ENCODE measurements at places on chromosomes 6 and 20.

DNA sequence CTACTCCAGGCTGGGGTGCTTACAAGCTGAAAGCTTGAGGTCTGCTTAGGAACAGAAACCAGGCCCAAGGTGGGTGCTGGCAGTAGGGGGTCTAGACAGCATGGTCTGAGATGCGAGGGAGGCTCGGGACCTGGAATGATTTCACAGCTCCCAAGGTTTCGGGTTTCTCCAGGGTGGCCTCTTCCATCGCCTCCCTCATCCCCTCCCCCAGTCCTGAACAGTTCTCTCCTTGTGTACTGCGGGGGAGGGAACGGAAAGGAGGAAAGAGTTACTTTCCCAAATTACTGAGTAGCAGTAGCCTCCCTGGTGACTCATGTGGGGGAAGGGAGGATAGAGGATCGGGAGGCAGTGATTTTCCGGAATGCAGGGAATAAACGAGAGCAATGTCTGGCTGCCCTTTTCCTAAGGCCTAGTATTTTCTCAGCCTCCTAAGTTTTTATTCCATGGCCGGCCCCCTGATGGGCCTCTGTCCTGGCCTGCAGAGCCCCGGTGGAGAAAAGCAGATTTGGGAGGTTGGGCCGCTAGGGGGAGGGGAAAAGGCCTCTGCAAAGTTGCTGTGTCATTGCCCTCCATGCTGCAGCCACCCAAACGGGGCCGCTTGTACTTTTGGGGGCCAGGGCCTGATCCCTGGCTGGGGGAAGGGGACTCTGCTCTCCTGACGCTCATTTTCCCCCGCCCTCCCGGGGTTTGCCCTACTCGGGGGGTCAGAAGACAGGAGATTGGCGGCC lies 1.5 kb downstream of the BRD2 start:
- DNase-seq, result peak; percentile 78

DNA sequence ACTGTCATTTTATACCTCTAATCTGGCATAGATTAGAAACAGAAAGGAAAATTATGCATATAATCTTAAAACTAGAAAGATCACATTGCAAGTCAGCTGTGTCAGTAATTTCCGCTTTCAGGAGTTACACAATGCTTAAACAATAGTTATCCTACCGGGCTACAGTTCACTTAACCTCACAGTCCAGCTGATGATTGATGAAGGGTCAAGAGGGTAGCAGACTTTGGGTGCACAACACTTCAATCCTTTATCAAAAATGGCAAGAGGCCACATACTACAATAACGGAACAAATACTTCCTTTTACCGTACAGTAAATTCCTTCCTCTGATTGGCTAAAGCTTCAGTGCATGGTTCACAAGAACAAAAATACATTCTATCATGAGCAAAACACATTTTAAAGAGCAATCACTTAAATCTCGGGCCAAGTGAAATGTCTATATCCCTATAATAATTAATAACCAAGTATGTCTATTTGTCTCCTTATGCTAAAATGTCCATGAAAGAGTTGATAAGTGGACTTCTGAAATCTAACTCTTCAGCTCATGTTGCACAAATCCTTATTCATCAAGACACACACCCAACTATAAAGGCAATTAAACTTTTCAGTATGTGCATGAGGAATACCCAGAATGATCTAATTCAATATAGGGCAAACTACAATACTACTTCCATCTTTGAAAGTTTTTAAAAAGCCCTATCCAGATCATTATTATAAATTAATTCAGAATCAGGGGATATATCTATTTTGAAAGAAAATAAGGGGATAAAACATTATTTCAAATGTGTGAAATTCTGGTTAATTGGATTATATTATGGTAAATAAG lies 76.8 kb downstream of the HIVEP2 start:
- DNase-seq, result no peak

- DNase-seq, result no peak
Measured at GRCh38 chr20:5372371-5372770, 55.6 kb upstream of the PROKR2 start.

DNA sequence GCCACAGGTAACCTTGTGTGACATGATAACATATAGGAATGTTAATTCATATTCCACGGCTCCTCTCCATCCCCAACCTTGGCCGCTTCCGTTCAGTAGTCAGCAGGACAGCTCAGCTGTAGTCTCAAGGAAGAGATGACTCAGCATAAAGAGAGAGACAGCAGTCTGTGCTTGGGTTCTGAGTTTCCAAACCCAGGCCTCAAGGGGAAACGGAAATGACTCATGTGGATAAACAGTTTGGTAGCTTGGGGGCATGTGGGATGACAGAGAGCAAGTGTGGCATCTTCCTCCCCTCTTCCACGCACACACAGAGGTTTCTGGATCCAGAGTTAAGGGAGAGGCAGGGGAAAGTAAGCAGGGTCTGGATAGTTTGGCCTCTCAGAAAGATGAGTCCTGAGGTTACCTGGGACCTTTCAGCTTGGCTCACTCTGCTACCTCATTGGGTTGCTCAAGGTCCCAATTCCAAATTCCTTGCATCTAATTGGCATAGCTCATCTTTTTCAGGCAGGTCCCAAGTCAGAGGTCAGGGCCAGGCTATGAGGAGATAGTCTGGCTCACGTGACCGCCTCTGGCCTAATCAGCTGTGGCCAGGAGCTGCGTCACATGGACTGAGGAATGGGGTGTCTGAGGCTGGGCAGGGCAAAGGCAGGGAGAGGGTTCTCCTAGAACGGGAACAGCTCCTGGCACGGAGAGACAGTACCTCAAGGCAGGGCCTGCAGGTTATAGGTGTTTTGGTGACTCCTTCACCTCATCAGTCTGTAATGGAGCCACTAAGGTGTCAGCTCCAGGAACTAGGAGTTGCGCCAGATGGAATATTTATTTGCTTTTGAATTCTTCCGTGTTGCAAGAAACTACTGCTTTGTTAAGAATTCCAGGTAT lies 36.5 kb upstream of the MLN start:
- peak; percentile 15 for DNase-seq

GRCh38 chr6:91082311-91082832 lies 495.5 kb upstream of the MAP3K7 start:
- DNase-seq, result no peak

GRCh38 chr6:34131326-34132290 lies 14.3 kb downstream of the GRM4 start:
- no peak for DNase-seq

- peak; percentile 75 for DNase-seq
Measured at GRCh38 chr6:30763618-30764489, 19.5 kb upstream of the IER3 start.

- peak; percentile 93 for DNase-seq
Measured at GRCh38 chr20:431012-431904, 23.2 kb downstream of the RBCK1 start.

- no peak for DNase-seq
Measured at GRCh38 chr20:14764511-14765369, 427.3 kb upstream of the FLRT3 start.

GRCh38 chr6:25287941-25288340 lies 8.8 kb downstream of the CARMIL1 start:
- DNase-seq, result no peak

GRCh38 chr6:87289571-87289970 lies 32.8 kb upstream of the SMIM8 start:
- DNase-seq, result no peak

GRCh38 chr20:25224941-25225340 lies 22.9 kb upstream of the PYGB start:
- DNase-seq, result no peak

- DNase-seq, result no peak
Measured at GRCh38 chr6:110841266-110841665, 26.0 kb upstream of the CDK19 start.

GRCh38 chr6:6986344-6986743 lies 121.4 kb upstream of the RREB1 start:
- DNase-seq, result no peak

GRCh38 chr20:50799176-50799889 lies 4.5 kb downstream of the BCAS4 start:
- no peak for DNase-seq

- no peak for DNase-seq
Measured at GRCh38 chr6:116373940-116374339, 3.2 kb downstream of the DSE start.

GRCh38 chr20:16189371-16189770 lies 383.9 kb downstream of the KIF16B start:
- DNase-seq, result peak; percentile 80

DNA sequence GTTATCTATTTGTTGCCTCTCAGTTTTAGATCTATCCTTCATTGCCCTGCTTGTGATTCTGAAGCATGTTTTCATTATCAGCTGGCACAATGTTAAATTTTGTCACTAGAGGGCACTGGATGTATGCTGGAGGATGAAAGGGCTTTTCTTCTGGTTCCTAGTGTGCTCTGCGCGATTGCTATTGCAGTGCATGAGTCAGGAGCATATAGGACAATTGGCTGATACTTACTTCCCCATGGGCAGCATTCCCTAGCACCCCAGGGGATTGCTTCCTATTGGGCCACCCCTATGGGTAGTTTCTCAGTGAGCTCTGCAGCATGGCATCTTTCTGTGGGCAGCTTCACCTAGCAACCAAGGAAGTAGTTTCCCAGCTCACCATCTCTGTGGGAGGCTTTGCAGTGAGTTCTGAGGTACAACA lies 280.3 kb upstream of the SYNCRIP start:
- DNase-seq, result peak; percentile 66

DNA sequence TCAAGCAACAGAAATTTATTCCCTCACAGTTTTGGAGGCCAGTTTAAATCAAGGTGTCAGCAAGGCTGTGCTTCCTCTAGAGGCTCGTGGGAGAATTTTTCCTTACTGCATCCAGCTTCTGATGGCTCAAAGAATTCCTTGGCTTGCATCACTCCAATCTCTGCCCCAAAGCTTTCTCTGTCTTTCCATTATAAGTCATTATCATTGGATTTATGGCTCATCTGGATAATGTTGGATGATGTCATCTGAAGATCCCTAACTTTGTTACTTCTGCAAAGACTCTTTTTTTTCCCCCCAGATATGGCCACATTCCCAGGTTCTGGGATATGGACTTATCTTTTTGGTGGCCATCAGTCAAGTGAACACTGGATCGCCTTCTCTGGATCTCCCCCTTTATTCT lies 146.3 kb upstream of the B3GAT2 start:
- DNase-seq, result no peak

DNA sequence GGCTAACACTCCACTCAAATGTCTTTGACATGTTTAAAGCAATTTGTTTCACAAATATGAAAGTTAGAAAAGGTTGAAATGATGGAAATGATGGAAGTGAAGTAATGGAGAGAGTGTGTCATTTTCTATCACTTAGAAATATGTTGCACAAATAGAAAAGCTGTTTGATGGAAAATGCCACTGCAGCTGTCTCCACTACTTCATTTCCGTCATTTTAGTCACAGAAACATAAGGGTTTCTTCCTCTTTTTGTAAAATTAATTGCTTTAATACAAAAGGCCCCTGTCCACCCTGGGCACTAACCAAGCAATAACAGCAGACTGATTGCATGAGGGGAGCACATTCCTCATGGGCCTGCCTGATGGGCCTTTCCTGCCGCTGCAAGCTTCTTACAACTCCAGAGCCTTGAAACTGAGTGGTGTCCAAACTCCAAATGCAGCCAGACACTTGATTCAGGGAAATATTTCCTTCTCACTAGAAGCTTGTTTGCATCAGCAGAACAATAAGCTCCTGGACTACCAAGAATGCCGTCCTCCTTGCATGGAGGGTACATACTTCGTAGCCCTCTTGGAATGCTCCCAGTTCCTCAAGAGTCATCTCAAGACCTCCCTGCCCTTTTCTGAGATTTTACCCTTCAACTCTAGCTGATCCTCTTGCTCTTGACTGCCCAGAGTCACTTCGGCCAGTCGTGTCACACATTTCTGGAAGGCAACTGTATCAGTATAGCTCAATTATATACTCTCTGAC lies 36.1 kb downstream of the F13A1 start:
- DNase-seq, result no peak

DNA sequence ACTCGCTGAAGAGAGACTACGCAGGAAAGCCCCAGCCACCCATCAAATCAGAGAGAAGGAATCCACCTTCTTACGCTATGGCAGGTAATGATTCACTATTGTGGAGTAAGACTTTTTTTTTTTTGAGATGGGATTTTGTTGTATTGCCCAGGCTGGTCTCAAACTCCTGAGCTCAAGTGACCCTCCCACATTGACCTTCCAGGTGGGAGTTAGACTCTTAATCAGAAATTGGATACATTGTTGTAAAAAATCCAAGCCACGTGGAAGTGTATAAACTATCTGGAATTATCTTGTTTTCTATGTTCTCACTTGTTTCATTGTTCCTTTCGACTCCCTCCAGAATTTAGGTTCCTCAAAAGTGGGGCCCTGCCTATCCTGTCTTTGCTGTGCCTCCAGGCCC lies 6.8 kb downstream of the NQO2 start:
- DNase-seq, result no peak

DNA sequence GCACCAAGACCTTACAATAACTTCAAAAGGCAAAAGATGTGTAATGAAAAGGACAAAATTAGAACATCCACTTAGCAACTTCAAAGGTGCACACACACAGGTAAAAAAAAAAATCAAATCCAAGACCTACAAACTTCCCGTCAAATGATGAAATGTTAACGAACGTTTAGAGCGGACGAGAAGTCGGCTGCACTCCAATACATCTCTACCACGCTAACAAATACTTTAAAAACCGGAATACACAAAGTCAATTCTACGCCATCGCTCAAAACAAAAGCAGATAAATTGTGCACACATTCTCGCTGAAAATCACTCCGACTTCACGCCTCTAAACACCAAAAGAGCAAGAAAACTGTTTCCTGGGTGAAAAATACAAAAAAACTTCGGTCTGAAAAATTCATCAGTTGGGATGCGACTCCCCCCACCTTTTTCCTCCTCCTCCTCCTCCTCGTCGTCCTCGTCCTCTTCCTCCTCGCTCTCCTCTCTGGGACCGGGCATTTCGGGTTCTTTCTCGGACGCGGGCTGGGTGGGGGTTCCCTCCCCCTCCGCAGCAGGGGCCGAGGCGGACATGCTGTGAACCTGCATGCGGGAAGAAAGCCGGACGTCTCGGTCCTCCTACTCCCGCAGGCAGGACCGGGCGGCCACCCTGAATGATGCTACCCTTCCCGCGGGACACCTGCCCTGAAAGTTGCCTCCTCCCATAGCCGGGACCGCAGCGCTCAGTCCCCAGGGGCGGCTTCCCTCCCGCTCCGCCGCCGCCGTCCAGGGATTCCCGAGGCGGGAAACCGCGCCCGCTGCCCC lies 712 bp downstream of the DEK start:
- peak; percentile 27 for DNase-seq

- peak; percentile 88 for DNase-seq
Measured at GRCh38 chr20:4234128-4234527, 218.8 kb upstream of the RNF24 start.

GRCh38 chr6:7108964-7109836 lies 1.4 kb downstream of the RREB1 start:
- DNase-seq, result peak; percentile 38

- no peak for DNase-seq
Measured at GRCh38 chr6:134626589-134626988, 308.7 kb upstream of the SGK1 start.

- DNase-seq, result peak; percentile 77
Measured at GRCh38 chr20:32189691-32190615, 17.6 kb downstream of the PLAGL2 start.

GRCh38 chr6:9138936-9139335 lies 703.6 kb upstream of the SLC35B3 start:
- DNase-seq, result no peak

- no peak for DNase-seq
Measured at GRCh38 chr20:58985656-58986055, 4.6 kb downstream of the NELFCD start.

- DNase-seq, result no peak
Measured at GRCh38 chr6:31441365-31442267, 38.2 kb downstream of the MICA start.
